Kidney epithelial cell (primary cell): ENCODE measurements at places on chromosomes 1 and 21.

- no peak for DNase-seq
Measured at GRCh38 chr1:229859026-229859425, 208.0 kb upstream of the GALNT2 start.

DNA sequence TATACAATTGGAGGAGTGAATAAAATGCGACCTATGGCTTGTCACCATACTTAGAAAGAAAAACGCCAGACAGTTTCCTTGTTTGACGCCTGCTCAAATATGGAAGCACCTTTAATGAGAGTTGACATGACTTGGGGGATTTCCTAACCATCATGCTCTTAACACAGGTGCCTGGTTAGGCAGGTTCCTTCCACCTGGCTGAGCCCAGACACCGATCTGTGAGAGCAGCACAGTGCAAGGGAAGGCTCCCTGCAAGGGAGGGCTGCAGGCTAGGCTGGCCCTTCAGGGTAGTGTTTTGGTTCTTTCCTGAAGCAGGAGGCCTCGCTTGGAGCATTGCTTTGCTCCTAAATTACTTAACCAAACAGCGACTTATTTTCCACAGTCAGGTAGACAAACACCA, 24.6 kb upstream of the KLHDC8A start:
- DNase-seq = no peak

DNA sequence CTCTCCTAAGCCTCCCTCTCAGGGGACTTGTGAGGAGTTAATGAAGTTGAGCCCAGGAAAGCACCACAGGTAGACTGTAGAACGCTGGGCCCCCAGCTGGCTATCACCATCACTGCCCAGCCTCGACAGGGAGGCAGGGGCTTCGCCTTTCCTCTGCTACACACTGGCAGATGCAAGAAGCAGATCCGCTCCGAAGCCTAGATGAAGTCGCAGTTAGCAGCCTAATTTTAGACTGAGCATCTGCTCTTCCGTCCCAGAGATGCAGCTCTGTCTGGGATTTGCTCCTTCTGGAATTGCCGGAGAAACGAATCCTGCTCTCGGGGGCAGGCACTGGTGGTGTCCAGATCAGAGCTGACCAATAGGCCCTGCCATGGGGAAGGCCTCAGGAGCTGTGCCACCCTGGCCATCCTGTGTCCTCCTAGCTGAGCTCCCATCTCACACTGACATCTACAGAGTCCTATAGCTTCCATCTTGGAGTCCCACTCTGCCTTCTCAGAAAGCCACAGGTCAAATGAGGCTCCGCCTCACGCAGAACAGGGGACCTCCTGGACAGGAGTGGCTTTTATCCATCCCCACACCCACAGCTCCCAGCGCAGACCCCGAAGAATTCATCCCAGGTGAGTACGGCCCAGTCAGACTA, 186.8 kb upstream of the EDN2 start:
- DNase-seq = no peak

DNA sequence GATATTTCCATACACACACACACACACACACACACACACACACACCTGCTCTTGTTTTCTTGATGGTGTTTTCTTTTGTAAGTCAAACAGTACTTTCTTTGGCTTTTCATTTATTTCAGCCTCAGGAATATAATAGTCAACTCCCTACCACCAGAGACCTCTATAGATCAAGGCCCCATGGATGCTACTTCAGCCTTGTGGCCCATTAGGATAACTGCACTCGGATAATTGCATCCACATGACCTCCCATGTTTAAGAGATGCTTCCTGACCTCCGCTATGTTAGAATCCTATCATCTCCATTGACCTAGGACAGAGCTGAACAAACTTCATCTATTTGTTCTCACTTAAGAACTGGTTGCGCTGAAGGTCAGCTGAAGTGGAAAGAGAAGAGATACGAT, 1094.0 kb upstream of the B3GALT2 start:
- no peak for DNase-seq
